ENCODE measurements at places on chromosomes 2 and 18. TPM values are rescaled to one million over a fixed set of nuclear protein-coding genes. Genes with fewer than 3 reads are reported as not detected.

The ANKRD36B gene
- 2.6 TPM for total RNA-seq

DNA sequence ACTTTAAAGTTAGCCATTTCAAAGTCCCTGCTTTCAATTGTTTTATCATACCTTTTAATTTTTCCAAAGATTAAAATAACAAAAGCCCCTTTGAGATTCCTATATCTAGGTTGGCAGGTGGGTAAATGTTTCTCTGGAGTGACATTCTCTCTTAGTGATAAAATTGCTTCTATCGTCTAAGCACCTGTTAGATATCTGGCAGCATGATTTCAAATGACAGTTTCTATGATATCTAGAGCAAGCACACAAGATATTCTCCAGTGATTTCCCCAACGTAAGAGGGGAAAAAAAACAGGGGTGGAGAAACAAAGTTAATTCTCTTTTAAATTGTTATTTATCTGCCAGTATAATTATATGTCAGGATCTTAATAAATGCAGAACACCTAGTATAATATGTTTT, 610.2 kb downstream of the DSC3 start:
- DNase-seq, result no peak

DNA sequence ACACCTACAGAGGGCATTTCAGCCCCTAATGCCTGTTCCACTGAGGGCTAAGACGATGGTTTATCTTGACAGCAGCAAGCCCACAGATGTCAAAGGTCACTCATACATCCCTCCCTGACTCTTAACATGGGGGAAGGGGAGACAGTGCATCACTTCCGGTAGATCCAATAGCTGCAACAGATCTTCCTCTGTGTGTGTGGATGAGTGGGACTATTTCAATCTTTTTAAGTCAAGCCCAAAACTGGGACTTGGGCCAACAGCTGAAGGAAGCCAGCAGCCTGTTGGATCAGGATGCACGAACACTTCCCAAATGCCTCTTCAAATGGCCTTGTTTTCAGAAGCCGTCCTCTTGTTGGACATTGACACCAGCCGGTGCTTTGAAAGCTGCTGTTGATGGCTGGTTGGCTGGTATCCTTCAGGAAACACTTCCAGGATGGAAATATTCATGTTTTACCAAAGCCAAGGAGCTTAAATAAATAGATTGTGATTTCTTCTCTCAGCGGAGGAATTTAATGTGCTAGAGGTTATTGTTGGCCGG, 59.2 kb downstream of the IL1R2 start:
- DNase-seq, result peak; percentile 90

The GNLY gene
- total RNA-seq, result 1.7 TPM

The IMPA2 gene
- 85.8 TPM for total RNA-seq

The MFSD2B gene
- total RNA-seq, result not detected

The GPAT2 gene
- total RNA-seq, result 6.4 TPM

The GAREM1 gene
- 23.5 TPM for total RNA-seq

- no peak for DNase-seq
Measured at GRCh38 chr2:122263746-122264145, 508.3 kb downstream of the TSN start.

GRCh38 chr2:11579867-11580659, 46.2 kb downstream of the GREB1 start:
- DNase-seq, result no peak

DNA sequence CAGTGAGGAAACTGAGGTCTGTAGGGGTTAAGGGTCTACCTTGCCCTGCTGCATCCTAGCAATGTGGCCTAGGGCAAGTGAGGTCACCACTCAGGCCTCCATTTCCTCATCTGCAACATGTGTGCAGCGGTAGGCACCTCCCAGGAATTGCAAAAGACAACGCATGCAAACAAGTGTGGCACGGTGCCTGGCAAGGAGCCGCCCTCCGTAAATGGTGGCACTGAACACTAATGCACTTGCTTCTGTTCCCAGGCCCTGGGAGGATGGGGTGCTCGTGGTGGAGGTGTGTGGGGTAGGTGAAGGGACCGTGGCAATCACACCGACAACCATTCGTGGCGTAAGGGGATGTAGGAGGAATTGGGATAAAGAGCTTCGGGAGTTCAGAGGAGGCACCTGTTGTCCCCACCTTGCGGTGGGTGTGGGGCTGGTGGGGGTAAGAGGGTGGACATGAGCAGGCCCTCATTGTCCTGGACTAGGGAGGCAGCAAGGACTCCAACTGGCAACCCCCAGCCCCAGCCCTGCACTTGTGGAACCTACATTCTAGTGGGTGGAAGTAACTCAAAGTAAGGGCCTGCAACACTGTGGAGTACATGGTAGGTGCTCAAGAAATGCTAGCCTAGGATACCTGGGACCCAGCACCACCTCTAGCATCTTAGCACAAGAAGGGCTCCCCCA, 26.0 kb downstream of the ATOH8 start:
- no peak for DNase-seq

GRCh38 chr2:100176925-100177324, 34.5 kb upstream of the AFF3 start:
- DNase-seq, result no peak

The RFX8 gene
- total RNA-seq, result not detected

GRCh38 chr2:219207884-219208740, 1.5 kb downstream of the ZFAND2B start:
- no peak for DNase-seq

- no peak for DNase-seq
Measured at GRCh38 chr2:142222715-142223114, 91.9 kb upstream of the LRP1B start.

- DNase-seq, result no peak
Measured at GRCh38 chr2:70094171-70094977, 7.1 kb downstream of the PCBP1 start.

The GPR75 gene
- 0.86 TPM for total RNA-seq

The GRHL1 gene
- 1.0 TPM for total RNA-seq

The STPG4 gene
- total RNA-seq, result not detected

- DNase-seq, result no peak
Measured at GRCh38 chr2:210519594-210519993, 36.8 kb upstream of the CPS1 start.

DNA sequence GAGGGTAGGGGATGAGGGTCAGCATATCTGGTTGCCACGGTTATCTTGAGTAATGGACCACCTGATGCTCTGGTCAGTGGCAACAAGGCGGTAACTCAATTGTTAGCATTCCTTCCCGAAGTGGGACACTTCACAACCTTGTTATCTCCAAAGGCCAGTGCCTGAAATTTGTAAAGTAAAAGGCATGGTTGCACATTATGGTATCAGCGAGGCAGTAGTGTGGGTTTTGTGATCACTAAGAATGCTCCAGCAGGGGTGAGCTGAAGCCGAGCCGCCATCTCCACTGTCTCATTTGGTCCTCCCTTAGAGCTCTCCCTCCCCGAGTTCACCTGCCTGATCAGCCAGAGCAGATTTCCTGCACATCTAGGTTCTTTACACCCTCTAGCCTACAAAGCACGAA, 50.5 kb upstream of the LGALSL start:
- no peak for DNase-seq

DNA sequence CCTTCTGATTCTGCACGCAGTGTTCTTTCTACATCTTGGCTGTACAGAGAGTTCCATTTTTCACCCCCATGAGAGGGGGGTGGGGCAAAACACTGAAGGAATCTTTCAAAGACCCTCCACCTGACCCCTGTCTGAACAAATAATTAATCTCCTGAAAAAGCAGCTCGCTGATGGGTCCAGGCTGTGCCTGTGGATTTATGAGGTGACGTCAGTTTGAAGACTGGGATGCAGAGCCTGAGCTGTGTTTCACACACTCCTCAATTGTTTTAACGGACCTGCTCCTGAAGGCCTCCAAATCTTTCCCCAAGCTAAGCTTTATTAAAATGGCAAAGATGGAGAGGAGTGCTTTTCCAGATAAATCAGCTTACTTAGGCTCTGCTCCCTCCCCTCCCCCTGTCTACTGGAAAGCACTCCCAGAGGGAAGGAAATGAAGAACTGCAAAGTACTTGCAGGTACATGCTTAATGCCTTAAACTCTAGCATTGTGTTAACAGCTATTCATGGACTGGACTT, 390.2 kb upstream of the TNP1 start:
- no peak for DNase-seq

DNA sequence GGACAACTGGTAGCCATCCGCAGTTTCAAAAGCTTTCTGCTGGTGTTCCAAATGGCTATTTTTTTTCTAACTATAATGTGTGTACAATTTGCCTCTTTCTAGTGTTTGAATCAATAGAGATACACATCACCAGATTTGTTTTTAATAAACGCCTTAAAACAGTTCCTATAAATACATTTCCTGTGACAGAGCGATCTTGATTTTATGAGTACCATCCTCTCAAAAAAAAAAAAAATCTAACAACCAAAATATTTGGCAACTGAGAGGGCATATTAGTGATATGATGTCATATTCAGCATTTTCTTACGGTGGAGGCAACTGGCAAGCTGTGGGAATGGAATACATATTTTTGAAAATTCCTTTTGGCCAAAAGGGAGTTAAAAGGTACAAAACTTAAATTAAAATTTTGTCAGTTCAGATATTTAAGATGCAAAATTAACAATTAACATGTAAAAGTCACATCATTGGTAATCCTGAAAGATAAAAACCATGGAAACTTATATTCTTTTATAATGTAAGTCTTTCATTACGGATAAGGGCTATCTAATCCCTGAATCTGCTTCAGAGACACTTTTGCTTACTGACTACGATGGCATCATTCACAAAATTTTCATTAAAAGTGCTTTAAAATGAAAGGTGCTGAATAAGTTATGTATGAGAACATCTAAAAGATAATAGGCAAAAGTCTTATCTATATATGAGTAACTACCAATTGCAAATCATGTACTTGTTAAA, 268.4 kb downstream of the TCF4 start:
- no peak for DNase-seq

DNA sequence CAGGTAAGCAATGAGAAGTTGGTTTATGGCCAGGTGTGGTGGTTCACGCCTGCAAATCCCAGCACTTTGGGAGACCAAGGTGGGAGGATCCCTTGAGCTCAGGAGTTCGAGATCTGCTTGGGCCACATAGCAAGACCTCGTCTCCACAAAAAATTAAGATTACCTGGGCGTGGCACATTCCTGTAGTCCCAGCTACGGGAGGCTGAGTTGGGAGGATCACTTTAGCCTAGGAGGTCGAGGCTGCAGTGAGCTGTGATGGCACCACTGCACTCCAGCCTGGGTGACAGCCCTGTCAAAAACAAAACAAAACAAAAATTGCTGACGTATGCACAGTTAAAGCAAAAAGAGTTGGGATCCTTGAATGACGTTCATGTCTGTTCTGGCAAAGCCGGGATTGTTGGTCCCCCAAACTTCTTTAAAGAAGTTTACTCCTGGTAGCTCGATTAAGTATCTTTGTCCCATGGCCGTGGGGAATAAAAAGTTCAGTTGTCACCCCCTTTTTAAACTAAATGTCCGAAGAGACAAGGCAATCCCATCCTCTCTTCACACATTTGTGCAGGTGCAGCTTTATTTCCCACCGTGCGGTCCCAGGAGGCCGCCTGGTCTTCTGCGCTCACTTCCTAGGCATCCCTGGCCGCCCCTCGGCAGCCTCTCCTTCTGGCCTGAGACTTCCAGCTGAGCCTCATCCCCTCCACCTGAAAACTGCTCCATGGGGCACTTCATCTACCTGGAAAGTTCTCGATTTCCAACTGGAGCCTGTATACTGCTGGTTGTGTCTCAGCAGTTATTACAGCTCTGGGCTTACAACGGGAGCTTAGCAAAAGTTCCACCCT, 762 bp upstream of the SPOPL start:
- DNase-seq, result peak; percentile 45

DNA sequence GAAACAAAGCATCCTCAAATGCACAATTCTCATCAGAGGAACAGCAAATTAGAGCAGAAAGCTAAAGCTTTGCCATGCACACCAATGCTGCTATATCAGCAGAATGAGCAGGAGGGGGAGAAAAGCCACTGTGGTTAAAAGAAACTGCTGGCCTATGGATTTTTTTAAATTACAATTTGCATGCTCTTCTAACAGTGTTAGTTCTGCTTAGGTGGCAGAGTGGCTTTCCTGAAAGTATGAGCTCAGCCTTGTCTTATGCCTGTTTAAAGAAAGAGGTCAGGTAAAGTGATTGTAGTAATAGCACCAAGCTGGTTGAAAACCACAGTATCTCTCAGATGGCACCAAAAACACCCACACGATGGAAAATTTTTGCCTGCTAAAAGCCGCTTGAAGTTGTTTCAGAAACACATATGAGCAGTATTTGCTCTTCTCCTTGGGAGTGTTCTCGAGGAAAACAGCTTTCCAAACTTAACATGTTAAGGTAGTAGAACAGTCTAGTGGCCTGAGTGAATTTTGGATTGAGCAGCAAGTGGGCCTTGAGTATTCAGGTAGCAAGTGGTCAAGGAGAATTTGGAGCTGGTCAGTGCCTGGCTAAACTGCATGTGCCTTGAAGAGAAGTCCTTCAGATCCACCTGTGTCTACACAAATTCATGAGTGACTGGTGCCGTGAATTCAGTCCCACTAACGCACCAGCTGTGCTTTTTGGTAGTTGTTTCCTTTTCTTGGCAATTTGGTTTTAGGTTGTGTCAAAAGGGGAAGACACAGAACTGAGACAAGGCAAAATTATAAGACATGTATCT, 19.6 kb upstream of the NDUFV2 start:
- DNase-seq, result no peak

The CAPN14 gene
- 0.32 TPM for total RNA-seq

GRCh38 chr18:54801374-54801773, 26.9 kb upstream of the RAB27B start:
- DNase-seq, result no peak

The PLGLB1 gene
- total RNA-seq, result 2.7 TPM

The PRKD3 gene
- 10.4 TPM for total RNA-seq

The LMAN1 gene
- total RNA-seq, result 48.1 TPM

GRCh38 chr2:121343191-121343590, 58.2 kb upstream of the TFCP2L1 start:
- no peak for DNase-seq

The MAT2A gene
- total RNA-seq, result 116 TPM

DNA sequence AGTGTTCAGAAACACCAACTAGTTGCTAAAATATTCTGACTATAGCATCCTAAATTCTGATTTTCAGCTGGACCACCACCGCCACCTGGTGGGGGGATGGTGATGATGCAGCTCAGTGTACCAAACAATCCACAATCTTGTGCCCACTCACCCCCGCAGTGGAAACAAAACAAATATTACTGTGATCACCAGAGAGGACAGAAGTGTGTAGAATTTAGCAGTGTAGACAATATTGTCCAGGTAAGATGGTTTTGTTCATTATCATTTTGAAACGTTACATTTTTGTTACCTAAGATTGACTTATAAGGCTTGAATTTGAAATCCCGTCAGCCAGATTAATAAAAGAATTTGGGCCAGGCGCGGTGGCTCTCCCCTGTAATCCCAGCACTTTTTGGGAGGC, 31.7 kb upstream of the UBXN4 start:
- DNase-seq, result peak; percentile 61
